Breast epithelium (tissue), 4 donors: ENCODE measurements at places on chromosomes 1 and 21. TPM values are rescaled to one million over a fixed set of nuclear protein-coding genes. Genes with fewer than 3 reads are reported as not detected.

Gene ERI3
- total RNA-seq, result 41.1 TPM

Gene TRABD2B
- 1.4 TPM for total RNA-seq

Gene ADIPOR1
- total RNA-seq, result 143 TPM

Gene OR2L5
- 0.44 TPM for total RNA-seq

Gene SPRR2E
- not detected for total RNA-seq

- no peak for DNase-seq
Measured at GRCh38 chr1:172673761-172674160, 14.9 kb downstream of the FASLG start.

DNA sequence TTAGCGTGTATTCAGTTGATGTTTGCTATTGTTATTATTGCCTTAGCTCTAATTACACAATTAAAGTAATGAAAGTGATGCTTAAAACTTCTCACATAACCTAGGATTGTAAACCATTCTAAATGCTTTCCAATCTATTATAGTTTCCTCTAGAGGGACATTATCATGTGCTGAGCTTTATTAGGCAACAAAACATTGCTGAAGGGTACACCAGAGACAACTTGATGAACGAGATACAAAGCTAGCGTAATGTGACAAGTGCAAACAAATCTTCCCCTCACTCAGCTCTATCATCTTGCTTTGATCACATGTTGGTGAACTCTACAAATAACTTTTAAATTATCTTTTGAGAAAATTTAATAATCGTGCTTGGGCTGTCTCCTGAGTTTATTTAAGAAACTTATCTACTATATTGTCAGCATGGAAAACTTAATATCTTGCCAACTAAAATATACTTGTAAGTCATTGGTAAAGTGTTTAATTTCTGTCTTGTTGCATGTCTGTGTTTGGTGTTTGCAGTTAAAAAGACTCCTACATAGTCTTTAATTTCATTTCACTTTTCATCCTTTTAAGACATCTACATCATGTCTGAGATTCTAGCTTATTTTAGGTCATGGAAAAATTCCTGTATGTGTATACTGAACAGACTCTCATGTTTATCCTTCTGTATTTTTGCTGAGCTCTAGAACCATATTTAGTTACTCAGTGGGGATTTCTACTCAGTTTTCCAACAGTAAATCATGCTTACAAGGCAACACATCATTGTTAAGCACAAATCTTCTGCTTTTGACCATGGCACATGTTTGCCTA, 104.2 kb upstream of the ADAMTS5 start:
- no peak for DNase-seq

- DNase-seq, result no peak
Measured at GRCh38 chr1:58258082-58258481, 288.4 kb downstream of the OMA1 start.

- no peak for DNase-seq
Measured at GRCh38 chr1:241734533-241734932, 82.5 kb downstream of the WDR64 start.

GRCh38 chr1:22131875-22132486, 10.9 kb downstream of the WNT4 start:
- no peak for DNase-seq

DNA sequence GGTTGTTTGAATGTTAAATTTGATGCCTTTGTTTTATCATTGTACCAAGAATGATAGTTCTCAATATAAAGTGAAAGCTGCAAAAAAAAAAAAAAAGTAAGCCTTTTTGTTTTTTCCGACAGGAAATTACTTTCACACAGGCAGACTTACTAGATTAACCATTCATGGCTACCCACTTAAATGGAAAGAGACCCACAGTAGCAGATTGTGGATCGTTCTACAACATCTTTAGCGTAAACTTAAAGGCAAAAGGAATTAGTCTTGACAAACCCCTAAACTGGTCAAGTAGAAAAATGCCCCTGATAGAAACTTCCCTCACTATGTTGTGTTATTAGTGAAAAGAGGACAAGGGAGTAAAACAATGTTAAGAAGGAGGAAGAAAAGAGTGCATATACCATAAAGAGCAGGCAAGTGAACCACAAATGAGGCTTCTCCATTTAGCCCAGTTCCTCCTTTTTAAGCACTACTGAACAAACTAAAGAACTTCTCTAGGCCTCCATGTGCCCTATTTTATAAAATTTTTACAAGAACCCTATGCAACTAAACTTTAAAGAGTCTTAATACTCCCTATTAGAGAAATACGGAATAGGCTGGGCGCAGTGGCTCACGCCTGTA, 1560.3 kb downstream of the MRPL39 start:
- no peak for DNase-seq

GRCh38 chr1:201999625-202000238, 10.7 kb upstream of the ELF3 start:
- DNase-seq, result no peak

GRCh38 chr1:235919833-235920441, 53.2 kb upstream of the LYST start:
- no peak for DNase-seq
